ENCODE measurements at places on chromosomes 12 and 14.

DNA sequence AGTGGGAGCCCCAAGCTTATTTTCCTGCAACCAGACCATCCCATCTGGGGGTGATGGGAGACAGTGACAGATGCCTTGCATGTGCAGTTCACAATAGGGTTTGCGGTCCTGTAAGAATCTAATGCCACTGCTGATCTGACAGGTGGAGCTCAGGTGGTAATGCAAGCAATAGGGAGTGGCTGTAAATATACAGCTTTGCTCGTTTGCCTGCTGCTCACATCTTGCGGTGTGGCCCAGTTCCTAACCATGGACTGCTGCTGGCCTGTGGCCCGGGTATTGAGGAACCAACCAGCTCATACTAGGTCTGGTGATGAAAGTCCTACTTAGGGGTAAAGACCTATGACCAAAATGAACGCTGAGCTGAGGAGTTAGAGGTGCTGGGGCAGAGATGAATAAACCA is 36.1 kb upstream of the CCDC88C start:
- no peak for DNase-seq

GRCh38 chr14:97603201-97603600 is 806.0 kb downstream of the VRK1 start:
- DNase-seq: no peak

DNA sequence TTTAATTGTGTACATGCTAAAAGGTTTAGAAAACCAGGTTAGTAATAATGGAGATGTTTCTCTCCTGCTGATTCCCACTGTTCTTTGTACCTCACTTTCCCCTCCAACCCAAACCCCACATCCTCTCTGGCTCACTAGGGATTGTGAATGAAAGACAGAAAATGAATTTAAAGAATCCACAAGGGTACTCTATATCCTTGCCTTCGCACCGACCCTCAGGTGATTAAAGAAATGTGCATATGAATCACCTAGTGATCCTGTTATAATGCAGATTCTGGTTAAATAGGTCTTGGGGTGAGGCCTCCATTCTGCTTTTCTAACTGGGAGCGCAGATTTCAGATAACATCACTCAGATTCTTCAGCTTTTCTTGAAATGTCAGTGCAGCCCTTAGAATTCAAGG is 84.3 kb upstream of the OTX2 start:
- no peak for DNase-seq

DNA sequence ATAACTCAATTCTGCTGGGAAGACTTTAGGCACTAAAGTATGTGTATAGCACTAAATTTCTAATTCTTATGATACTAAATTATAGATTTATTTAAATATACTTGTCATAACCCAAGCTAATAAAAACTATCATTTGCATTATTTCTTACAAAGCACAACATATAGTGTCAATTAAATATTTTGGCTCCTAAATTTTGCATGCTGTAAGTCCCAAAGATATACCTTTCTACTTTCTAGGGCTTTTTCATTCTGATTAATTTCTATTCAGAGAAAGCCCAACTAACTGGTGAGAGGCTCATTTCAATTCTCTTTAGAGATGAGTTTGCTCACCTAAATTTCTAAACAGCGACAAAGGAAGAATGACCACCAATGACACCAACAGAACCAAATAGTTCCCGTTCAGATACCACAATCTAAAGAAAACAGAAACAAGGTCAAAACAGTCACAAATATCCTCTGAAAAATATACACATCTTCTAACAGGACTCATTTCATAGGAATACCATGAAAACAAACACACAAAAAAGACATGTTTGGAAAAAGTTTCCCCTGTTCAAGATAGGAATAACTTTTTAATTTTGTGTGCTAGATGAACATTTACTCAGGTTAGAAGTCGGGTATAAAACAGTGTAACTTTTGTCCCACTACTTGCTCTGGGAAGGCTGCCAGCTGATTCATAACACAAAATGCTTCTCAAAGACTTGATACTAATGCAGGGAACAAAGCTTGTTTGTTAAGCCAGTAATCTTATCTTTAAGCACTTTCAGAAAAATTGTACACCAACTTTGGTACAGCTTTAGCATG is 7.6 kb downstream of the SLC38A2 start:
- no peak for DNase-seq

DNA sequence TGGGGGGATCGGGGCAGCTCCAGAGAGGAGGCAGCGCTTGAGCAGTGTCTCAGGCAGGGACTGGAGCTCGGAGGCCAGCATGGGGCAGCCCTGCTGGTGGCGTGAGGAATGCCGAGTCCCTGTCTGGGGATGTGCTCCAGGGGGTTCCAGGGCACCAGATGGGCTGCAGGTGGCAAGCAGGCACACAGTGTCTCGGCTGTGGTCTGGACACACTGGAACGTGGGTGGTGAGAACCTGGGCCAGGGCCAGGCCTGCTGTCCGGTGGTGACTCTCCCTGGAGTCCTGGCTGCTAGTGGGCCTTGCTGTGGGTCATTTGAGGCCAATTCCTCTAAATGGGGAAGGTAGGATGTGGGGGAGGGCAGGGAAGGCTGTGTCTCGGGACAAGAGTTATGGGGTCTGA is 199.4 kb upstream of the RTL1 start:
- DNase-seq: no peak

GRCh38 chr12:102300824-102301461 is 103.3 kb upstream of the PMCH start:
- peak; percentile 83 for DNase-seq

- DNase-seq: no peak
Observed at GRCh38 chr12:15193946-15194345, 27.3 kb downstream of the RERG start.

DNA sequence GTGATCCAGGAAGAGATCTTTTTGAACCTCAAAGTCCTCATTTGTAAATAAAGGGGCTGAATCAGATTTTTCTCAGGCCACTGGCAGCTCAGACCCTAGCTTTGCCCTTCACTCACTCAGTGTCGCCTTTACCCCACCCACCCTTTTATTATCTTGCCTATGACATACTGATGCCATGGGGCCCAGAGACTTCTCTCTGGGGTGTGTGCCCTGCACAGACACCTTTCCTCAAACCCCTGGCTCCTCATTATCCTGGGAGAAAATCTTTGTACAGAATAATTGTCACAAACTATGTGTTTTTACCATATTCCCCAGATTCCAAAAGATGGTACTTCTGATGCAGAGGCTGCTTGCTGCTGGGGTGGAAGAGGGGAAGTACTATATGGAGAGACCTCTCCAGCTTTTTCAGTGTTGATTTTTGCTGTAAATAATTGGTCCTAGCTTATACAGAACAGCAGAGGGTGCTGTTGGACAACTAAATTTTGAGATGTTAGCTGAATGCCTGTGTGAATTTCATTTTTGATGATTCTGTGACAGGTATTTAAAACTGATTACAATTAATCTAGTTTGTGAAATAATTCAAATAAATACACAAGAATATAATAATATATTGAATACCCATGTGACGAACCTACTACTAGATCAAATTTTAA is 53.9 kb upstream of the DCD start:
- DNase-seq: peak; percentile 80

DNA sequence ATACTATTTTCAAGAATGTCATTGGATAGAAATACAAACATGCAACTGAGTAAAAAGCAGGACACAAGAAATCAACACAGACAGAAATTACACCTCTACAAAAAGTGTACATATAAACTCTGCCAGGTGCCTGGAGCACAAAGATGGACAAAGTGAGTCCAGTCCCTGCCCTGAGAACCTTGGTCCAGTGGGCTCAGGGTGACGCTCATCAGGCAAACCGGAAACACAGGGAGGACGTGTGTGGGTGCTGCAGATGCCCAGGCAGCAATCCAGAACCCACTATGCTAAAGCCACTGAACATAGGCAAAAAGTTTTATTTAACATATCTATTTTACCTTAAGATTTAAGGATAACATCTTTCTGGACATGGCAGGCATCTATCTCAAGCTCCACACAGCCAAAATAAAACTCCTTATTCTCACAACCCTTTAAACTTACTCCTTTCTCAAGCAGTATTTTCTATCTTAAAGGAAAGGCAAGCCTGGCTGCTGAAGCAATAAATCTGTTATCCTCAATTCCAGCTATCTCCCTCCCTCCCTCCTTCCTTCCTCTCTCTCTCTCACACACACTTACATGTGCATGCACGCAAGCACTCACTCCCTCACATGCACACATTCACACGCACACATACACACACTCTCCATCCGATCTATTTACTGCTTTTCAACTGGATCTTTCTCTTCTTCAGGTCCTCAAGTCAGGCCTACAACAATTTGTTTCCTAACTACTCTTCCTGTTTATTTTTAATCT is 10.2 kb downstream of the PPP1R13B start:
- no peak for DNase-seq

DNA sequence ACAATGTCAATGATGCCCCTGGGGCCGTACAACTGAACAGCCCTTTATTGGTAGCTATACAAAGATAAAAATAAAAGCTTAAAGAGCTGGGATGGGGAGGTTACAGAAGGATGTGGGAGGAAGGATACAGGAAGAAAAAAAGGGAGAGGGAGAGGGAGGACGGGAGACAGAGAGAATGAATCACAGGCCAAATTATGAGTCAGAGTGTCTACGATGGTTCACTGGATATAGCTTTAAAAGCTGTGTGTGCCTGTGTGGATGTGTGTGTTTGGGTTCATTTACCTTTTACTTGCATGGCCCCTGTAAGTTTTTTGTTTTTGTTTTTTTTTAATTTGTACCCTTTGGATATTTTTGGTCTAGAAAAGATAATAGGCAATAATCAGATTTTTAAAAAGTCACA is 111.9 kb downstream of the CCDC60 start:
- no peak for DNase-seq

- DNase-seq: no peak
Observed at GRCh38 chr14:85579942-85580341, 50.0 kb downstream of the FLRT2 start.

Measured in OCI-M1 (cell line).